Stimulated activated CD8-positive, alpha-beta memory T cell treated with anti-CD3 and anti-CD28 coated beads, Interleukin-12 subunit alpha, Interleukin-12 subunit beta, amount 100 ng/mL, for 4 hours (primary cell): ENCODE measurements at places on chromosomes 2 and 18.

- DNase-seq, result no peak
These were observed 136.0 kb upstream of the SPOPL start for GRCh38 chr2:138365581-138365980.

- DNase-seq, result no peak
These were observed 180.7 kb downstream of the BABAM2 start for GRCh38 chr2:28071221-28071620.

DNA sequence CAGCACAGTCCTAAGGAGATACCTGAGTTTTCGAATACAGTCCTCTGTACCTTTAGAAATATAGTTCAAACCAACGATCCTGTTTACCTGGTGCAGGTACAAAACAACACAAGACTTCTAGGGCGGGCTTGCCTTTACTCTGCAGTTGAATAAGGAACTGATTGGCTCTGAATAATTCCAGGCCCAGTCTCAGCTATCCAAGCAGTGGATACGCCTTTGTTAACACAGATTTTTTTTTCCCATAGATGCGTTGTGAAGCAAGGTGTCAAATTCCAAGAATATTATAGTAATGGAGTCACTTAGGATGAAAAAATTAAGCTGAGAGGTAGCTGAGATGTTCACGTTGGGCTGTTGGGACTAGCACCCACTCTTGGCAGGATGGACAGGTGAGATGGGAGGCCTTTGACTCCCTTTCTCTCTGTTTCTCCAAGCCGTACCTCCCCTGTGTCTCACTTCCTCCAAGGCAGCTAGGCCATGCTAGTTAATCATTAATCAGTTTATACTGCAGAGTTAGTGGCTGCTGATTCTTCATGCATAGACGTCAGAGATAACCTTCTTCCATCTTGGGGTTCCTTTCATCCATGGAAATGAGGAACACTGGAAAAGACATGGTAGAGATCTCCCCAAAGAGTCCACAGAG is 380.8 kb upstream of the ACVR2A start:
- DNase-seq, result no peak

- no peak for DNase-seq
These were observed 102.5 kb downstream of the SP3 start for GRCh38 chr2:173862612-173863217.

- DNase-seq, result no peak
These were observed 82.5 kb downstream of the SLC8A1 start for GRCh38 chr2:40369267-40370006.

GRCh38 chr2:2823061-2823753 is 492.1 kb upstream of the MYT1L start:
- no peak for DNase-seq

- DNase-seq, result no peak
These were observed 107.6 kb downstream of the DOCK10 start for GRCh38 chr2:224934526-224935188.
